ENCODE measurements at places on chromosomes 12 and 14.

DNA sequence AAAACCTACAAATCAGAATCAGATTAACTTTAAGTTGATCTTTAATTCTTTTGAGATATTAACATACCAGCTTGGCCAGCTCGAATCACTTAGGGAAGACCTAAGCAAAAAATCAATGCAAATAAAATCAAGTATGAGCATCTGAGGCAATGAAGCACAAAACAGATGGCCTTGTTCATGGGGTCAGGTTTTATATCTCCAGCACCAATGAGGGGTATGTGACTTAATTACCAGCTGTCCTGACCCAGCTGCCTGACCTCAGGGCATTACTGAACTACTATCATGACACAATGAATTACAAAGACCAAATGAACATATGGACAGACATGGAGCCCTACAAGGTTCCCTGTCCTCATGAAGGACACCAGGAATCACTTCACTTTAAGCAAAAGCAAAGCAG, 70.5 kb downstream of the FGD6 start:
- DNase-seq: no peak

GRCh38 chr12:129727100-129727499, 176.7 kb downstream of the TMEM132D start:
- no peak for DNase-seq

- DNase-seq: no peak
These were observed 1.9 kb downstream of the SSH1 start for GRCh38 chr12:108855284-108856169.

DNA sequence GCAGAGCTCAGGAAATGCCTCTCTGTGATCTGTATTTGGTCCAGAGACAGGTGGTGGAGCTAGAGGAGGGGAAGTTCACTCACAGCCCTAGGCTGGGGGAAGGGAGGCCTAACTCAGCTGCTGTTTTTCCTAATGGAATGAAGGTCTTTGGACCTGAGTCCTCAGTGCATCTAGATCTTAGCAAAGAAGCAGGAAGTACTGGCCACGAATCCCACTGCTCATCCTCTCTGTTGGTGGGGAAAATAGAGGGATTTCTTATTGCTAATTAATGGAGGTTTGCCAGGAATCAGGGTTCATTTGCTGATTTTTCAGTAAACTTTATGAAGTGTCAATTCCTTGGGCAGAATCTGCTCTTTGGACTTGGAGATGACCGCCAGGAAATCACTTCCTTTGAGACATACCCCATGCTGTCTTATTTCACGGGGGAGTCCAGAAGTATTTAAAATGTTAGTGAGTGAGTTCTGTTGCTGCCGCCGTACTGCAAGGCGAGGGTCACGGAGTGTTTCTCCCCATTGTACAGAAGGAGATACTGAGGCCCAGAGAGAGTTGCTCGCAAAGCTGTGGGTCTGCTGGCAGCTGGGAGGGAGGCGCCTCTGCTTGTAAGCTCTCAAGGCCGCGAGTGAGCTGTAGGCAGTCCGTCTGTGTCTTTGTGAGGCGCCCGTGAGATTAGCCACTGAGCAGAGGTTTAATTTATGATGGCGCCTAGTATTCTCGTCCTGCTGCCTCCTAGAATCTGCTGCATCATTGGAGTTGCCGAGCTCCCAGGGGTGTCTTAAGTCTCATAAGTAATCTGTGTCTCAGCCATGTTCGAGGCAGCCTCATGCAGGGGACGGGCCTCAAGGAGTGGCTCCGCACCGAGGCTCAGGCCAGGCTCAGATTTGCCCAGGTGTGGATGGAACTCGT, 88.2 kb downstream of the TSPAN9 start:
- no peak for DNase-seq

DNA sequence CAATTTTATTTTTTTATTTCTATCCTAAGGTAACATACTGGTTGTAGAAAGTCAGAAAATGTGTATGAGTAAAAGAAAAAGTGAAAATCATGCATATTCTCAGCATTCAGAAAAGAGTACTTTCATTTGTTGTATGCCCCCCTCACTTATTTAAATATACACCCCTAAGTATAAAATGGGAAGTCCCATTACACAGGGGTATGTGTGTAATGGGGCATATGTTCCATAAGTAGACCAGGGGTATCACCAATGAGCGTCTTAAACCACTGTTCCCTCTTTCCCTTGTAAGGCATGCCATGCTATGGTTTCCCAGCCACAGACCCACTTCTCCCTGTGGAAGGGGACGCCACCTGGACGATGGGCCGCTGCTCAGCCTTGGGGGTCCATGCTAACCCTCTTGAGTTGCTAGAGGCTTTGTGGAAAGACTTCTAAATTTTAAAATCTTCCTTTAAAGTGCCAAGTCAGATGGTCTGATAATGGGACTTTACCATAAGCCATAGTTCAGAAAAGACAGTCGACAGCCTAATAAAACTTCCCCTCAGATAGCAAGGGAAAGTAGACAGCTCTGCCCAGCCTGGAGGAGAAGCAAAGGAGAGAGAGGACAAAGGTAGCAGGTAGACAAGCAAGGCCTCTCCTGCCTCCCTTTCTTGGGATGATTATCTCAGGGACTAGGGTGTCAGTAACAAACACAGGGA, 118.2 kb downstream of the ZFP36L1 start:
- DNase-seq: no peak

DNA sequence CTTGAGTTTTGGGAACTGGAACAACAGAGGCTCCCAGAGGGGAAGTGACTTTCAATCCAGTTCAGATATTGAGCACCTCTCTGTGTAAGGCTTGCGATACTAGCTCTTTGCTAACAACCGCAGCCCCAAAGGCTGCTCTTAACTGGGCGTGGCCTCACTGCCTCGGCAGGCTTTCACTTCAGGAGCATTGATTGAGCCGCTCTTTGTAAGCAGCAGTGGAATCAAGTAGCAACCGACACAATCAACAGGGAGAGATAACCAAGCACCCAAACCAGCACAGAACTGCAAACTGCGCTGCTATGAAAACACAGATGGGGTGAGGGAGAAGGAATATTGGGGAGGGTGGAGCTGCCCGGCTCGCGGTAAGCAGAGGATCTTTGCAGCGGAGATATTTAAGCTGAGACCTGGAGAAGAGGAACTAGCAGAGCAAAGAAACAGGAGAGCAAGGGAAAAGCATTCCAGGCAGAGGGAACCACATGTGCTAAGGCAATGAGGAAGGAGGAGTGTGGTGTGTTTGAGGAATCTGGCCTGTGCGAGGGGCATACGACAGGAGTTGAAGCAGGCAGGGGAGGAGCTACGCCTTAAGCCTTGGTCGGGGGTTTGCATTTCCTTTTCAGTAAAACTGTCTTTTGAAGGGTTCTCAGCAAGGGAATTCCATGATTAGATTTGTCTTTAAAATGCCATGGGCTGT, 17.3 kb upstream of the YY1 start:
- DNase-seq: peak; percentile 32

GRCh38 chr14:57755018-57755521, 110.8 kb downstream of the SLC35F4 start:
- no peak for DNase-seq

GRCh38 chr14:89266754-89267153, 150.3 kb downstream of the FOXN3 start:
- DNase-seq: no peak

- no peak for DNase-seq
These were observed 23.2 kb upstream of the RIN3 start for GRCh38 chr14:92490239-92490959.

DNA sequence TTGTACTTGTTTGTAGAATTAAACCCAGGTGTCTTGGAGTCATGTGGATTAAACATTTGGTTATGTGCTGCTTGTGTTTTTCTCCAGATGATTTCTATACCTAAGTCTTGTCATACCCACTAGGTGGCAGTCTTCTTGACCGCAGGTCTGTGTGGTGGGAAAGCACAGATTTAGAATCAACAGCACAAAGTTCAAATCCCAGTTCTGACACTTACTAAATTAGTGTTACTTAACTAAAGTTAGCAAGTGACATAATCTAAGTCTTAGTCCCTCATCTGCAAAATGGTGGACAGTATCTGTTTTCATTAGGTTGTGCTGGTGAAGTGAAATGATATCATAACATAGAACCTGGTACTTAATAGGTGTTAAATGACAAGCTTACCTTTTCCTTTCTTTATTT, 151.0 kb upstream of the ARHGAP5 start:
- DNase-seq: no peak

GRCh38 chr12:116165036-116165425, 112.5 kb downstream of the MED13L start:
- no peak for DNase-seq

DNA sequence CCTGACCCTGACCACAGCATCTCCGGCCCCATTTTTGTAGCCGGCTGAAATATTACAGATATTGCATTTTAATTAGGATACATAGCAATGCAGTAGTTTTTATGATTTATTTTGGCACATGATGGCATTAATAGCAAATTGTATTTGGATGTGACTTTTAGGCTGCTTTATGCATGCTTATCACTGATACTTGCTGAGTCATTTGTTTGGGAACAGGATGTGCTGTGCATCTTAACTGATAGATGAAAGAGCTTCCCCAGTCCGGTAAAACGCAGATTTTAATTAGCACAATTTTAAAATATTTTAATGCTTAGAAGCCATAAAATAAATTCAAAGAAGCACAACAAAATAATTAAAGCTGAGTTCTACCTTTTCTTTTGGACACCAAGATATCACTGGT, 90.7 kb downstream of the OTOGL start:
- no peak for DNase-seq

GRCh38 chr12:130482448-130482847, 144.8 kb downstream of the PIWIL1 start:
- DNase-seq: no peak

GRCh38 chr12:61574339-61574738, 685.9 kb upstream of the USP15 start:
- DNase-seq: no peak

GRCh38 chr12:106953352-106954250, 2.1 kb upstream of the TMEM263 start:
- no peak for DNase-seq

GRCh38 chr14:95524706-95525512, 8.5 kb upstream of the SYNE3 start:
- no peak for DNase-seq

GRCh38 chr12:89253488-89253887, 98.8 kb downstream of the DUSP6 start:
- DNase-seq: no peak

GRCh38 chr12:40152783-40153383, 47.0 kb upstream of the SLC2A13 start:
- no peak for DNase-seq

- no peak for DNase-seq
These were observed 302.5 kb downstream of the EMP1 start for GRCh38 chr12:13499008-13499407.

DNA sequence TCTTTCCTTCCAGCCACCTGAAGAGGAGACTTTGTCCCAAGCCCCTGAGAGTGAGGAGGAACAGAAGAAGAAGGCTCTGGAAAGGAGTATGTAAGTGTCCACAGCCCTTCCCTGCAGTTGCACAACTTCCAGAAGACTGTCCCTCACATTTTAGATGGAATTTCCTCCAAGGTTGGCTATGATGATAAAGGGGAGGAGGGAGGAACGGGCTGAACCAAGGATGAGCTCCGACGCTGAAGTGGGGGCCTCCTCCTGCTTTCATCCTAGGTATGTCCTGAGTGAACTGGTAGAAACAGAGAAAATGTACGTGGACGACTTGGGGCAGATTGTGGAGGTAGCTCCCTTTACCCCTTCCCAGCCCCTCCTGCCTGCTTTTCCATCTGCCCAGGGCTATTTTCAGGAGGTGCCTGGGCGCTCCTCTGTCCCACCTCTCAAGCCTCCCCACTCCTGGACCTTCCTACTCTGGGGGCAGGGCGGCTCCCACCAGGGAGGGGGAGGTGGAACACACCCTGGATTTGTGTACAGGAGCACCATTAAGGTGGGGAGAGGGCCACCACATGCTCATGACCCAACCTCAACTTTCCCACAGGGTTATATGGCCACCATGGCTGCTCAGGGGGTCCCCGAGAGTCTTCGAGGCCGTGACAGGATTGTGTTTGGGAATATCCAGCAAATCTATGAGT, 2.3 kb downstream of the ARHGEF25 start:
- DNase-seq: no peak

GRCh38 chr14:68501171-68501570, 291.7 kb downstream of the ZFP36L1 start:
- DNase-seq: no peak

- DNase-seq: no peak
These were observed 692 bp downstream of the SPIC start for GRCh38 chr12:101475751-101476305.

DNA sequence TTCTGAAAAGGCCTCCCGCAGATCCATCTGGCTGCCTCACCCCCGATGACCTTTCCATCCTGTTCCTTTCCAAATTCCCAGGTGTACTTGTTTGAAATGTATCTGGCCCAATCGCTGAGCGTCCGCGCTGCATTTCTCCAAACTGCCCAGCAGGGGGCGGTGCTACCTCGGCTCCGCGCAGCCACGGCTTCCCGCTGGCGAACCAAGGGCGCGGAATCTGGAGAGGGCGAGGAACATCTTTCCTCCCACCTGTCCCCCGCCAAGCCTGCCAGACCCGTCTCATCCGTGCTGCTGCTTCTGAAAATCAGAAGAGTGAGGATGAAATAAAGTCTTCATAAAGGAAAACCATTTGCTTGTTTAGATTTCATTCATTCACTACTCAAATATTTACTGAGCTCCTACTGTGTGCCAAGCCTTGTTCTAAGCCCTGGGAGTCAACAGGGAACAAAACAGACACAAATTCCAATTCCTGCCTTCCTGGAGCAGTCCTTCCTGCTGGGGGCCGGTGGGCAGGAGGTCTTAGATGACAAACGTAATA, 16.8 kb upstream of the MYL2 start:
- no peak for DNase-seq

GRCh38 chr12:54421175-54421878, 2.3 kb upstream of the ITGA5 start:
- DNase-seq: no peak

GRCh38 chr12:126950266-126950665, 1316.7 kb upstream of the TMEM132C start:
- DNase-seq: no peak

GRCh38 chr12:100187068-100187467, 13.5 kb upstream of the ACTR6 start:
- DNase-seq: no peak

DNA sequence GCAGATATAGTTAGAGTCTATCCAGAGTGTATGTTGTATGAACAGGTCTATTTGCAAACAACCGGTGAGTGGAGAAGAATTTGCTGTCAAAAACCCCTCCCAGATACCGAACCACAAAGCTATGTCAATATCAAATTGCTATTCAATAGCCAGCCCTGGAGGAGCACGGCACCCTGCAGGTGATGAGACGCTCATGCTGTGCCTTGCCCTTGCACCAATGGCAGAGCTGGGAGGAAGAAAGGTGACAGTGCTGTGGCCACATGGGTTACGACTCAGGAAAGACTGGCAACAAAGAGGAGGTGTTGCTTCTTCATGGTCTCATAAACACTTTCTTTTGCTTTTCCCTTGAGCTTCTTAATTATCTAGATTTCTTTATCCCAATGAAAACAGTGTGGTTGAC, 55.7 kb downstream of the PAX9 start:
- no peak for DNase-seq

DNA sequence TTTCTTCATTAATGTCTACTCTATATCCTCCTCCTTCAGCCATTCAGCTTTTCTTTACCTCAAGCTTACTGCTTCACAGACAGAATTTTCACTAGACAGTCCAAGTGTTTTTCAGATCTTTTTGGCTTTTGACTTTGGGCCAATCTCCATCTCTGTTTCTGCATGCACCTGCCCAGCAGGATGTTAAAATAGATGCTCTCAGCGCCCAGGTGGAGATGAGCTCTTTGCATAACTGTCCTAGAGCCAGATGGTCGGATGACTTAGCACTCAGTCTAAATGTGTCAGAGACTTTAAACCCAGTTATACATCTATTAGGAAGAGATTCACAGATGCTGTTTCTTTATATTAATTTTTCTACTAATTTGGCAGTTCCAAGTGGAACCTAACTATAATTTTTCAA, 80.3 kb upstream of the SSTR1 start:
- no peak for DNase-seq

- no peak for DNase-seq
These were observed 50.2 kb downstream of the RIN3 start for GRCh38 chr14:92563765-92564285.
